ENCODE measurements at places on chromosomes 1 and 21. TPM values are rescaled to one million over a fixed set of nuclear protein-coding genes. Genes with fewer than 3 reads are reported as not detected.

GRCh38 chr1:10835421-10835820 lies 39.0 kb upstream of the CASZ1 start:
- H3K36me3 ChIP-seq: no peaks in the 10 kb centered on the region
- H3K4me1 ChIP-seq: no peaks in the 10 kb centered on the region
- H3K27me3 ChIP-seq: peaks cover 30% of the 10 kb centered on the region
- no peak overlapping the region for H3K27ac ChIP-seq
- no peak overlapping the region for H3K4me3 ChIP-seq

DNA sequence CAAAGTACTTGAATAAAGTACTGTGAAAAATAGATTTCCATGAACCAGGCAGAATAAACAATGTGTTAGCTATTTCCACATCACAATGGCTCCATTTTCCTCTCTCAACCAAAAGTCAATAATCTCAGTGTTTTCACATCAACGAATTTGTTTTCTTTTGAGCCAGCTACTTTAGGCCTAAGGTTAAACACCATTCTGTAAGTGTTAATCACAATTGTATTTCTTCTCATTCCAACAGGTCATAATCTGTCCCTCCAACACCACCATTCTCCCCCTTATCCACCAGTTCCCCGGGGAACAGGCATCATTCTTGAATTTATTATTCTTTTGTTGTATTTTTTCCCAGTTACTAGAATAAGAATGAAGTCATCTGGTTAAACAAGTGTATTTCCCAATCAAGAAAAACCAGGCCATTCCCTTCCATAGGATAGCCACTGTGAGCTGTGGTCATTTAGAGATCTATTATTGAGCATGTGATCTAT lies 66.2 kb upstream of the PALMD start:
- H3K4me3 ChIP-seq: no peak overlapping the region
- H3K36me3 ChIP-seq: no peaks in the 10 kb centered on the region
- H3K27me3 ChIP-seq: peaks cover 4% of the 10 kb centered on the region
- DNase-seq: no peak

GRCh38 chr1:52706136-52706670 lies 8.1 kb upstream of the COA7 start:
- H3K27me3 ChIP-seq: peaks cover 3% of the 10 kb centered on the region
- DNase-seq: no peak
- no peak overlapping the region for H3K27ac ChIP-seq
- peaks cover 14% of the 10 kb centered on the region for H3K4me1 ChIP-seq
- H3K36me3 ChIP-seq: no peaks in the 10 kb centered on the region
- no peak overlapping the region for H3K4me3 ChIP-seq

KIRREL1 gene
- 0.16 TPM for total RNA-seq

HSPA6 gene
- 0.34 TPM for total RNA-seq

DNA sequence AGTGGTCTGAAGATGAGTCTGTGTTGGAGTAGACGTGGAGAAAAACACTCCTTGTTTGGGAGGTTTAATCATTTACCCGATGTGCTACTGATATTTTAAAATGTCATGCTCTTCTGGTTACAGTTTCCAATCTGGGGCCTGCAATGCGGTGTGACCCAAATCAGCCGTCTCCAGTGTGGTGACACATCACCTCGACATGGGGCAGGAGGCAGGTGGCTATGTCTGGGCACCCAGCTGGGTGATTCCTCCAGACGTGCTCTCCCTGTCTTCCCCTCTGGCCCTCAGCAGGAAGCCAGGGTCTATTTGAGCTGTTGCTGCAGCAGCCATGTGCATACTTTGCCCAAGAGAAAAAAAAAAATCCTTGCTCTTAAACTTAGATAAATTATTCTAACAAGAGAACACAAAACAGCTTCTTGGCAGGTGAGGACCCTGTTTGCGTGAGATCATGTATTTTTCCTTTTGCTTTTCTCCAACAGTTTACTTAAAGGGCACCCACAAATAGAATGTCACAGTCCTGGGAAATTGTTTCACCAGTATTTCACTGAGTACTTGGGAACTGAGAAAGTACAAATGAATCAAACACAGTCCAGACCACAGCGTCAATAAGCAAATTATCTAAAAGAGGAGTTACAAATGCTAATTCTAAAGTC lies 38.9 kb upstream of the MAP10 start:
- peaks cover 2% of the 10 kb centered on the region for H3K36me3 ChIP-seq
- H3K27ac ChIP-seq: no peak overlapping the region
- DNase-seq: no peak
- H3K27me3 ChIP-seq: peaks cover 8% of the 10 kb centered on the region

Data from activated naive CD8-positive, alpha-beta T cell treated with anti-CD3 and anti-CD28 coated beads for 36 hours (primary cell).